ENCODE measurements at places on chromosomes 5 and 9.

DNA sequence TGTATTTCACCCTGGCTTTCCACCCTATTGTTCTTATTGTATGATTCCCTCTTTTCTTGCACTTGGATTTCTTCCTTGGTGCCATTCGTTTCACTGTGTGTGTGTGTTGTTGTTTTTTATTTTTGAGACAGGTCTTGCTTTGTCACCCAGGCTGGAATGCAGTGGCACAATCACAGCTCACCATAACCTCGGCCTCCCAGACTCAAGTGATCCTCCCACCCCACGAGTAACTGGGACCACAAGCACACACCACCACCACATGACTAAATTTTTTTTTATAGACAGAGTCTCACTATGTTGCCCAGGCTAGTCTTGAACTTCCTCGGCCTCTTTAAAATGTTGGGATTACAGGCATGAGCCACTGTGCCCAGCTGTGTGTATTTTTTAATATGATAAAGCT, 72.0 kb downstream of the MLLT3 start:
- DNase-seq = no peak

GRCh38 chr5:862367-863243, 11.8 kb upstream of the ZDHHC11 start:
- no peak for DNase-seq

DNA sequence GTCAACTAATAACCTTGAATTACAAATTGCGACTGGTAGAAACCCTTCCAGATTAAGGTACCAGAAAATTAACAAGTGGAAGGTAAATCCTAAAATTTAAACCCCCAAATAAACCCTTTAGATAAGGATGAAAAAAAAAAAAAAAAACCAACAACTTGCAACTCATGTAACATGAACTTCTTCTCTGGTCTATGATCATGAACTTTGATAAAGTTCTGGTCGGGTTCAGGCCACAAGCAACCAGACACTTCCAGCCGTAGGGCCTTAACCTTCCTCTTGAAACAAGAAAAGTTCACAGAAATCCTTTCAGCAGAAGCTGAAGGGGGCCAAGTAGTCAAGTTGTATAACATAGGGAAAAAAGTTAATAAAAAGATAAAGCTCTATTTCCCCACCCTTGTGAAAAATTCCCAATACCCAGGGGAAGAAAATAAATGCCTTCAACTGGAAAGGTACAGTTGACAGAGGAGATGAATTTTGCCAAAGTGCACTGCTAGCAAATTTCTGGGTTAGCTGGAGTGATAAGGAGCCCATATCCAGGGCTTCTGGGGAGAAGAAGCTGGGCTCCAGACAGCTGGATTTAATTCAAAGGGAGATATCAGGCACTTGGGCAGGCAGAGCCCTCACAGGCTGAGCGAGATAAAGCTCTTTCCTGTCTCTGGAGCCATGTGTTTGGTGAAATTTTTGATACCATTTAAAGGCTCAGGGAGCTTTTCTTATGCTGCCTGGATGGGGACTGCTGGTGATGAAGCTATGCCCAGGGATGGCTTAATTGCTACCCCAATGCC, 234.2 kb upstream of the PANK3 start:
- DNase-seq = no peak

DNA sequence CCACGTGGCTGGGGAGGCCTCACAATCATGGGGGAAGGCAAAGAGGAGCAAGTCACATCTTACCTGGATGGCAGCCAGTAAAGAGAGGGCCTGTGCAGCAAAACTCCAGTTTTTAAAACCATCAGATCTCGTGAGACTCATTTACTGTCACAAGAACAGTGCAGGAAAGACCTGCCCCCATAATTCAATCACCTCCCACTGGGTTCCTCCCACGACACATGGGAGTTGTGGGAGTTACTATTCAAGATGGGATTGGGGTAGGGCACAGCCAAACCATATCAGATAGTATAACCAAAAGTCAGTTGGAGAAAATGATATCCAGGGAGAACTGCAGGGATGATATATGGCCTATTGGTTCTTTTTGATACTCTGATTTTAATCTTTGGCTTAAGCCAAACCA, 10.0 kb upstream of the CAVIN4 start:
- no peak for DNase-seq

GRCh38 chr5:66989781-66990180, 206.8 kb downstream of the CD180 start:
- no peak for DNase-seq

DNA sequence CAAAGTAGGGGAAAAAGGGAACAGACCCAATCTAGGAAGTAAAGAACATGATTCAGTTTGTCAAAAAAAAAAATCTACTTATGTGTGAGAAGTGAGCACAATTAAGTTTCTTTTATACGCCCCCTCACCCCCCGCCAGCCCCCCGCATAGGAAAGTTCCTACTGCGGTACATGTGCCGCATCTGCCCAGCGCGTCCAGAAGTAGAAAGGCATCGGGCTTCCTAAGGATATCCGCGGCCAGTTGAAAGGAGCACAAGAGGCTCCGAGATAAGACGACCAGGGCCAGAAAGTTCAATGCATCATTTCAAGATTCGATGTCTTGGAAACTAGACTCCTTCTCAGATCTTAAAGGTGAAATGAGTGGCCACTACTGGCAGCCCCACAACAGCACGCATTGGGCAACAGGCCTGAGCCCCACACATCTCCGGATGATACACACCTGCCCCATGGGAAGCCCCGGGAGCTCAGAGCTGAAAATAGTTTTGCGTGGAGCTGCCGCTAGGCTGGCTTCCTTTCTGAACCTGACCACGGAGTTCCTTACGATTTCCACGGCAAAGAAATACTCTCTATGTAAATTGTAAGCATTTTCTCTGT, 203.9 kb downstream of the RAB3C start:
- no peak for DNase-seq

DNA sequence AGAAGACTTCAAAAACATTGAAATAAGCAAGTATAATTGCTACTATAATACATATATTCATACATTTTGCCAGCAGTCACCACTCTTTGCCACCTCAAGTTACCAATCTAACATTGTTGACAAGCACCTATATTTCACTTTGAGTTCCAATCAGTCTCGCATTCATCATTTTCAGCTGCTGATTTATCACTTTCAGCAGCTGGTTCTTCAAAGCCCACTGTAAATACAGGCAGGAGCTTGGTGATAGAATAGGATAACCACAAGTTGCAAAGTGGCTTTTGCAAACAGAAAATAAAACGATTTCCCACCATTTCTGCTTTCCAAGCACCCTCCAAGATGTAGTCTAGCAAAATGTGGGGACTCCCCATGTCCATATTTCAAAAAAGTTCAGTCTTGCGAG, 114.2 kb upstream of the ITGA1 start:
- no peak for DNase-seq

DNA sequence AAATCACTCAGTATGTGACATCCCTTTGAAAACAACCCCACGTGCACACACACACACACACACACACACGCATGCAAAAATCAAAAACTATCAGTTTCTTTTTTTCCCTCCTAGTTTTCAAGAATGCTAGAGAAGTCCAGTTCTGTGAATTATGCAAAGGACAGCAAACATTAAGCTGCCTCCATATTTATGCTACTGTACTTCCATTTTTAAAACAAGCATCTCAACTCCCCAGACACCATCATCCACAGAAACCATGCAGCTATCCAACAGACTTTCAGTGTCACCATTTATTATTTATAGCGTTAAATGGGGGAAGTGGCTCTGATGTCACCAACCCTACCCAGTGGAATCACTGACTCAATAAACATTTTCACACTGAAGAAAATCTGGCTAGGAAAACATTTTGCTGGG, 1.6 kb downstream of the FBXW11 start:
- DNase-seq = peak; percentile 74

- no peak for DNase-seq
These were observed 15.1 kb downstream of the GRAMD2B start for GRCh38 chr5:126438267-126438666.

DNA sequence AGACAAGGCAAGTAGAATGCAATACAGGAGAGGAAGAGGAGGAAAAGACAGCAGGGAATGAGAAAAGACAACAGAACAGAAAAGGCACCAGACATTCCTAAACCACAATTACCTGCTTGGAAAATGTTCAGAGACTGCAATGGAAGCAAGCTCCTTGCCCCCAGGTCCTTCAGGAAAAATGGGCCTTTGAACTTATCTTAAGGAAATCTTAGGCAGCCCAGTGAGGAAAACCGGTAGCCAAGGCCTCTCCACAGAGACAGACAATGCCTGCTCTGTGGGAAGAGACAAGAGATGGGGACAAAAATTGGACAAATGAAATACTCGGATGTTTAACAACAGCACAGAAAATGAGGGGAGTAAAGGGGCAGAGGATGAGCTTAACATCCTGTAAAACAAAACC, 31.2 kb downstream of the HTR4 start:
- no peak for DNase-seq

- no peak for DNase-seq
These were observed 125.4 kb downstream of the MED27 start for GRCh38 chr9:131954299-131954698.

GRCh38 chr5:24428345-24428744, 216.4 kb downstream of the CDH10 start:
- DNase-seq = no peak

DNA sequence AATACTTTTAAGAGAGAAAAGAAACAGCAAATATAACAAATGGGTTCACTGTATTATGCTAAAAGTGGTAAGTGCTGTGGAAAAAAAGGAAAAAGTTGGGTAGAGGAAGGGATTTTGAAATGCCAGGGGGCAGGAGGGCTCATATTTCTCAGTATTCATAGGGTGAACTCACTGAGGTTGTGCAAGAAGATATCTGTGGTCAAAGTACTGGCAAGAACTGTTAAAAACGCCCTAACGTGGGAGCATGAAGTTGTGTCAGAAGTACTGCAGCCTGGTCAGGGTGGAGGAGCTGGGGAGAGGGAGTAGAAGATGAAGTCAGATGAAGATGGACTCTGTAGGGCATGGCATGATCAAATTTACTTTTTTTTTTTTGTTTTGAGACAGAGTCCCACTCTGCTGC, 31.2 kb upstream of the SLC28A3 start:
- DNase-seq = no peak

- peak; percentile 70 for DNase-seq
These were observed 29.9 kb upstream of the C7 start for GRCh38 chr5:40879163-40879942.

DNA sequence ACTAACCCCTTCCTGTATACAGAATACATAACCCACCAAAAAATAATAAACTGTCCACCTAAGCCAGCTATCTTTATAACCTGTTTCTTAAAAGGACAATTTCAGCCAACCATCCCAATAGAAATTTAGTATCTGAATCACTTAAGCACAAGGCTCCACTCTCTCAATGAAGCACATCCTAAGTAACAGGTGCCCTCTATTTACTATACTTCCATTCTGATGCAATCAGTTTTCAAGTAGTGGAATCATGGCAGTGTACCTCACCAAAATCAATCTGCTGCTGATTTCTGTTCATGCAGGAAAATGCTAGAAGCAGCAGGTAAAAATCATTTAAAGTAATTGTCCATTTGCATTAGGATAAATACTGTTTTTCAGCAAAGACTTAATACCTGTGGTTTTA, 4.8 kb downstream of the MTX3 start:
- no peak for DNase-seq

DNA sequence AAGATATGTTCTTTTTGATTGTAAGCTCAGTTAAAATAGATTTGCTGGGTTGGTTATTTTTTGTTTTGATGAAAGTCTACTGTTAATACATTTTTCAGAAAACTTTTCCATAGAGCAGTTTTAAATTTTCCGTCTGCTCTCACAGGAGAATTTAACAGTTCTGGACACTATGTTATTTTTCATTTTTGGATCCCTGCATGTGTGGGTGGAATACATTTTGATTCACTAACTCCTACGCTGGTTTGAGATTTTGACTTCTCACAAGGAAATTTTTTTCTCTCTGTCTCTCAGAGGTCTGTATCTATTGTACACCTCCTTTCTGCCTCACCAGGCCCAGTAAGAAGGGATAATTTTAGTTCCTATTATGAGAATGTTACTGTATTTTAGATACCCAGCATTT, 502.4 kb downstream of the CDH10 start:
- DNase-seq = no peak

- no peak for DNase-seq
These were observed 156.6 kb downstream of the TRPM3 start for GRCh38 chr9:70964861-70965260.

GRCh38 chr5:111914966-111915636, 158.1 kb upstream of the NREP start:
- DNase-seq = no peak

- DNase-seq = no peak
These were observed 218.9 kb downstream of the TMEM161B start for GRCh38 chr5:88049737-88050136.

DNA sequence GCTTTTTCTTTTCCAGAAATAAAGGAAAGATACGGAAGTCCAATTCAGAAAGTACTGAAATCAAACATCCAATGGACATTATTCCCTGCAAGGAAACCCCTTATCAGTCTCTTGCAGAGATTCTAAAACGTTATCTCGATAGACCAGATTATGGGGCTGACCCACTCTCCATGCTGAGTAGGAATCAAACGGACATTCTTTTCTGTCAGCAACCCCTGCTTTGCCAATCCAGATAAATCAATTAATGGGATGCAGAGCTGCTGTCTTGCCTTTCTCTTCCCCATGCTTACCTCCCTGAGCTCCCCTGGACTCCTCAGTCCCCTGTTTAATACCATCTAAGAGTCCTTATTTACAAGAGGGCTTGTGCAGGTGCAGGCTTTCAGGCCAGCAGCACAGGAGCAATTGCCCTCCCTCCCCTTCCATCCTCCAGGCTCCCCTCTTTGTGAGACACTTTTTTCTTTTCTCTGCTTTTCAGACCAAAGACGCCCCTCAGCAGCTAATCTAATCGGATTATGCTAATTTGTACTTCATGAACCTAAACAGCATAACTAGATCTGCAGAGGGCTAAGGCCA, 14.2 kb downstream of the TAL2 start:
- DNase-seq = no peak

DNA sequence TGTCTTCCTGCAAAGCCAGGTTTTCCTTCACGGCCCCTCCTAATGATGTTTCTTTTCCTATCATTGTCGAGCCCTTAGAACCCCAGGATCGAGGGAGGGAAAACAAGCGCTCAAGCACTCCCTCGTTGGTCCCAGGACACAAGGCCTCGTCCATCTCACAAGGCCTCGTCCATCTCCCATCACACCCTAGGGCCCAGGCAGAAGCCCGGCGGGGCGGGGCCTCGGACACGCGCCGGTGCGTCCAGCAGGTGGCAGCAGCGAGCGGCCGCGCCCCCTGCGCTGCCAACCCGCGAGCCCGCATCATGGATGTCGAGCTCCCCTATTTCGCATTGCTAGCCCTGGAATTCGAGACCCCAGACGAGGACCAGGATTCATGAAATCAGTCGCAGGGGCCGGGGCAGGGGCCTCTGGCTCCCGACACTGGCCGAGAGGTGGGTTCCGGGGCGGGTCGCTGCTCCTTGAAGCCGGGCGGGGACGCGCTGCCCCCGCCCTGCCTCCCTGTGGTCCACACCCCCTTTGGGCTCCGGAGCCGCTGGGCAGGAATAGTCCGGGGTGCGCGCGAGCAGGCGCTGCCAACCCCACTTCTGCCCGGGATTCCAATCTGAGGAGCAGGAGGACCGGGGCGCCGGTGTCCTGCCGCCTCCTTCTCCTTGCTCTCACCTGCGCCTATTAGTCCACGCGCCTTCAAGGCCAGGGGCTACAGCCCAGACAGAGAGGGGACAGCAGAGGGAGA, at the start of gene ABLIM3:
Gene ABLIM3 (plus strand): TSS at position 270 of the 733 bp plus-strand sequence. CDS start 603 bp downstream, outside the sequence.
- DNase-seq = peak; percentile 43
